ENCODE measurements at places on chromosomes 13 and 19.

DNA sequence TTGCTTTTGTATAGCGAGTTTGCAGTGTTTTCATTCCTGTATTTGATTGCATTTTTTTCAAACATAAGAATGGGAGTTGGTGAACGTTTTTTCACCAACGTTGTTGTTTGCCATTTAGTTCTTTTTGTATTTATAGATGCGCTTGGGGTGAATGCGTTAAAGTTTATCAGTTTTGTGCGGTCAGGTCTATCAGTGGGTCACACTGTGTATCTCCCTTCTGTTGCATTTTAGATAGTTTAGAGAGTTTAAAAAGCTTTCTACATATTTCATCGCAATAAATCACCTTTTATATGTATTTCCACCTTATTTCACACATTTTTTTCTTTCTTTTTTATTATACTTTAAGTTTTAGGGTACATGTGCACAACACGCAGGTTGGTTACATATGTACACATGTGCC lies 16.4 kb downstream of the OR7A5 start:
- DNase-seq = no peak

DNA sequence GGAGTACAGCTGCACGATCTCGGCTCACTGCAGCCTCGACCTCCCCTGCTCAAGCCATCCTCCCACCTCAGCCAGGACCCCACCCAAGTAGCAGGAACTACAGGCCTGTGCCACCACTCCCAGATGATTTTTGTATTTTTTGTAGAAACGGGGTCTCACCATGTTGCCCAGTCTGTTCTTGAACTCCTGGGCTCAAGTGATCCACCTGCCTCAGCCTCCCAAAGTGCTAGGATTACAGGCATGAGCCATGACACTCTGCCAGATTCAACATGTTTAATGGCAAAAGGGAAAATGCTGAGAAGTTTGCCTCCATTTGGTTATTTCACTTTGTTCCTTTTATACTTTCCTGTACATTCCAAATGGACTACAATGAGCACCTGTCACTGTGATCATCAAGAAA lies 65.8 kb downstream of the ZIC5 start:
- DNase-seq = no peak

DNA sequence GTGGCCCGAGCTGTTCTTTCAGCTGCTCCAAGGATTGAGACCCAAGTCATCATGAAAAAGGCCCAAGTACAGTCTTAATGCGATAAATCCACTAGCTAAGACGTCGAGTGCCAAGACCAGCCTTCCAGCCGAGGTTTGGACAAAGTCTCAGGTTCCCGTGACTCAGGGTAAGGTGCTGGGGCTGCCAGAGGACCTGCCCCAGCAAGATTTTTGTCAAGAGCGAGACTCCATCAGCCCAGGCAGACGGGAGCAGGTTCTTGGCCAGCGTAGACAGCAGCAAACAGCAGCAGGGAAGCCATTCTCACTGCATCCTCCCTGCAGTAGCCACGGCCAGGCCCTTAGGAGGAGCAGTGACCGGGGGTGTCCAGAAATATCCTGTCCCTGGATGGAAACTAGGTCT lies 3.4 kb downstream of the FEM1A start:
- DNase-seq = no peak

DNA sequence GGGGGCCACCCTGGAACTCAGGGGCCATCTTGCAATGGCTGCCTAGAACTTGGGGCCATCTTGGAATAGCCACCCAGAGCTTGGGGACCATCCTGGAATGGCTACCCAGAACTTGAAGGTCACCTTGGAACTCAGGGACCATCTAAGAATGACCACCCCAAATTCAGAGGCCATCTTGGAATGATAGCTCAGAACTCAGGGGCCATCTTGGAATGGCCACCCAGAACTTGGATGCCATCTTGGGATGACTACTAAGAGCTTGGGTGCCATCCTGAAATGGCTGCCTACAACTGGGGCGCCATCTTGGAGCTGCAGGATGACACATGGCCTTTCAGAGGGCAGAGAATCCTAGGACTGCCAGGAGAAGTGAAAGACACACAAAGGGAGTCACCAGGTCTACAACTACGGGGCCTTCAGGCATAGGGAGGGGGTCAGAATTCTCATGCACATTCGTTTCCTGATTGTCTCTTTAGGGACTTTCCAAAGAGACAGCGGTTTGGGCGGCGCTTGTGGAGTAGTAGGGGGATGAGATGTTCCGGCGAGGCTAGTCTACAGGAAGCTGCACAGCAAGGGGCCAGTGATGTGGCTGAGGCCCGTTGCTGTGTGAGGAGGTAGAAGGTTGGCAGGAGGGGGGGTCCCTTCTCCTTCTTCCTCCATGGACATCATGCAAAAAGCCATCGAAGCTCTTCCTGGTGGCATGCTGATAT lies 125.0 kb downstream of the IER2 start:
- DNase-seq = no peak

DNA sequence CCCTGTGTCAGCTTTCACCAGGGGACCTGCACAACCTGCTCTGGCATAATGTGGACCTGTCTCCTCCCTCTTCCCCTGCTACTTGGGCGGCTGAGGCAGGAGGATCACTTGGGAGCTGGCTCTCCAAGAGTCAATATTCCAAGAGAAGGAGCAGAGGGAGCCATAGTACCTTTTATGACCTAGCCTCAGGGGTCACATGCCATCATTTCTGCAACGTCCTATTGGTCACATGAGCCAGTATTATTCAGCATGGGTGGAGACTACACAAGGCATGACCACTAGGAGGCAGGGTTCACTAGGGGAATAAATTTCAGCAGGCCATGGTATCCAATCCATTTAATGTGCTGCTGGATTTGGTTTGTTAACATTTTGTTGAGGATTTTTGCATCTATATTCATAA lies 12.0 kb upstream of the SHFL start:
- DNase-seq = no peak

DNA sequence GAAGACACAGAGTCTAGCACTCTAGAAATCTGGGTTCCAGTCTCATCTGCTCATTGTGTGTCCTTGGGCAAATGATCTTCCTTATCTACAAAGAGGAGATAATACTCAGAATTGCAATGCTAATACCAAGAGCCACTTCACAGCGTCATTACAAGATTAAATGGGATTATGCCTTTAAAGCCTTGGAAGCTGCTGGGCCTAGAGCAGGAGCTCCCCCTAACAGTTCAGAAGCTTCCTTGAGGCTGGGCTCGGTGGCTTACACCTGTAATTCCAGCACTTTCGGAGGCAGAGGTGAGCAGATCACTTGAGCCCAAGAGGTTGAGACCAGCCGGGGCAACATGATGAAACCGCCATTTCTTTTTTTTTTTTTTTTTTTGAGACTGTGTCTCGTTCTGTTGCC lies 27.6 kb downstream of the AP2S1 start:
- no peak for DNase-seq

DNA sequence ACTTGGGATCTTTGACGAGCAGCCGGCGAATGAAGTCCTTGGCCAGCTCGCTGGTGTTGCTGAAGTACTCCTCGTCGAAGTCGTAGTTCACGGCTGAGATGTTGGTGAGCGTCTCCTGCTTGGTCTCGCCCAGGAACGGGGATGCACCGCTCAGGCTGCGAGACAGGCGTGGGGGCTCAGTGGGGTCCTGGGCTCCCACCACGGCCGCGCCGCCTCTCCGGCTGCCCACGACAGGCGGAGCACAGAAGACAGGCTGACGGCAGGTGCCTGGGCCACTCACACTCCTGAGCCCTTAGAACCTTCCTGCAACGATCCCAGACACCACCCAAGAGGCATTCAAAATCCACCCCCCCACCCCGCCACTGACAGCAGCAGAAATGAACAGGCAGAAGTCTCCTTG lies 9.9 kb downstream of the DAPK3 start:
- DNase-seq = no peak

GRCh38 chr19:8697671-8698432 lies 743 bp downstream of the ACTL9 start:
- DNase-seq = no peak

DNA sequence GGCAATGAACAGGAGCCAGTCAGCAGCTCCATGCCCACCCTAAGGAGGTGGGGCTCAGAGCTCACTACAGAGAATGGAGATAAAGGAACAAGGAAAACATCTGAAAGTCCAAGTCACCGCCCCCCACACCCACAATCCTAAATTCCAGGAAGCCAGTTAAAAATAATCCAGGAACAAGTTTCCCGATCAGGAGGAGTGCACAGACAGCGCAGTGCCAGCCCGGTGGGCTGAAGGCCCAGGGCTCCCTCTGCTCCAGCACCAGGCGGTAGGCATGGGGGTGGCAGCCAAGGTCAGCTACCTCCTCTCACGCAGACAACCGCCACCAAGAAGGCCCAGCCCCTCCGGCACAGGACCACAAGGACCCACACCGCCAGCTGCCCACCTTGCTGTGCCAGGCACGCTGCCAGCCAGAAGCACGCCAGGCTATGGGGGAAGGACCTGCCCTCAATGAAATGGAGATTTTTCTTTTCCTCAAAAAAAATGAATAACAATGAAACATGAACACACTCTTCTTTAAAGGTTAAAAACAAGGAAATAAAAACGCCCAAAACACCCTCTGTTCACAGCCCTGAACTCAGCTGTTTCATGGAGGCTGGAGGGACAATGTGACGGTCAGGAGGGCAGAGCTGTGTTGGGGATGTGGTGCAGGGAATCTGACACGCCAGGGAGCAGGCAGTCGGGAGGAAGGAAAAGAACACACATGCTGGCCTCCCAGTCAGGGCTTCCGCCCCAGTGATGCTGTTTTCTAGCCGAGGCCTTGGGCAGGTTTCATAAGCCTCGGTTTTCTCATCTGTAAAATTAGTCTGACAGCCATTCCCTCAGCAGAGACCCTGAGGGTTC lies 11.0 kb downstream of the STK24 start:
- DNase-seq = no peak

DNA sequence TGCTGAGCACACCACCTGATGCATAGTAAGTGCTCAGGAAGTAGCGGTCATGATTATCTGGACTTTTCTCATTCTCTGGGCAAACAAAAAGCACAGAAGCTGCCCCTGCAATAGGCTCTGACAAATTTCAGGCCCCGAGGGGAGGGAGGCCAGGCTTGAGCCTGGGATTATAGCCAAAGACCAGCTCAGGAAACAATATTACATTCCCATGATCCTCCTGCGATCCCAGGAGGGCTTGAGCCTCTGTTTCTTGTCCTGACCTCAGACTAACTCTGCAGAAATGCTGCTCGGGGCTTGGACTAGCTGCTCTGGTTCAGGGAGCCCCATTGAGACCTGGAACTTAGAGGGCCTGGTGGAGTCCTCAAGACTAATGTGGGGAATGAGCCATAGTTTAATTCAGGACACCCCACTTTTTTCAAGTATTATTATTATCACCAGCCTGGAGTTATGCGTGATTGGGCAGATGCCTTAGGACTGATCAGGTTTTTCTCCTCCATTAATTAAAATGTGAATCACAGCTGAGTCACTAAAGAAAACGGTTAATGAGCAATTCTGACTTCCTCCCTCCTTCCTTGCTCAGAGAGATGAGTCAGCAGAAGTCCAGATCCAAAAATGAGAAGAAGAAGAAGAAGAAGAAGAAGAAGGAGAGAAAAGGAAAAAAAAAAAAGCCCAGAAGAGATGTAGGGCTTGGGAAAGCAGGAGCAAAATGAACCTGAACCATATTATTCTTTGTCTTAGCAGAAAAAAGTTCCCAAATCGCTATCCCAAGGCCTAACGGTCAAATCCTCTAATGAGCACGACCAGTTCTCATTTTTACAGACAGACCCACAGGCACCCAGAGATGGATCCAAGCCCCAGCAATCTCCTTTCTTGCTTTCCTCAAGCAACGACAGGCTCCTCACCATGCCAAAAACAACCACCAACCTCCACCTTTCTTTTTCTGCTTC lies 107.2 kb downstream of the CACNA1A start:
- DNase-seq = no peak

DNA sequence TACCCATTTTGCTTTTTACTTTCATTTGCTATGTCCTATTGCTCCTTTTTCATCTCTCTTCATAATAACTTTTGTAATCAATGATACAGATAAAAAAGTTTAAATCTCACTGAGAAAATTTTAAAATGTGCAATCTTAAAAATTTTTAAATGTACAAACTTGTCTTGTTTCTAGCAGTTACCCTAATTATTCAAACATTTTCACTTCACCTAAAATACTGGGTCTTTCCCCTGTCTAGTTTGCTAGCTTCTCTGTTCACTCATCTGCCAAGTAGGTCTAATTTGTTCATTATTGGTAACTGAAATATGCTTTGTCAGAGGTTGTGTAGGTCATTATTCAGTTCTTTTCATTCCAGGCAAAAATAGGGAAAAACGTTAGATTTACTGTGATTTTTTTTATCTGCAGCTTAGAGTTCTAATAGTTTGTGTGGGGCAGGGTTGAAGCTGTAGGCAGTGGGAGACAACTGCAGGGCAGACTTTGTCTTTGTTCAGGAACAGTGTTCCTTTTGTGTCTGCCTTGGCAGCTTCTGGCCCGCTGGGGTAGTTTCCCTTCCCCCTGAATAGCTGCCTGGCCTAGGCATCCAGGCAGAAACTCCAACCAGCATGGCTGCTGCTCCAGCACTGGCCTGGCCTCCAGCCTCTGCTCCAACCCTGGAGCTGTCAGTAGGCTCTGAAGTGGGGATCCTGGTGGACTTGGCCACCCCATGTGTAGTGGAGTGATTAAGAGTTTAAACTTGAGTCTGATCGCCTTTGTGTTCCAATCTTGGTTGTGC lies 48.5 kb downstream of the WDFY2 start:
- no peak for DNase-seq

DNA sequence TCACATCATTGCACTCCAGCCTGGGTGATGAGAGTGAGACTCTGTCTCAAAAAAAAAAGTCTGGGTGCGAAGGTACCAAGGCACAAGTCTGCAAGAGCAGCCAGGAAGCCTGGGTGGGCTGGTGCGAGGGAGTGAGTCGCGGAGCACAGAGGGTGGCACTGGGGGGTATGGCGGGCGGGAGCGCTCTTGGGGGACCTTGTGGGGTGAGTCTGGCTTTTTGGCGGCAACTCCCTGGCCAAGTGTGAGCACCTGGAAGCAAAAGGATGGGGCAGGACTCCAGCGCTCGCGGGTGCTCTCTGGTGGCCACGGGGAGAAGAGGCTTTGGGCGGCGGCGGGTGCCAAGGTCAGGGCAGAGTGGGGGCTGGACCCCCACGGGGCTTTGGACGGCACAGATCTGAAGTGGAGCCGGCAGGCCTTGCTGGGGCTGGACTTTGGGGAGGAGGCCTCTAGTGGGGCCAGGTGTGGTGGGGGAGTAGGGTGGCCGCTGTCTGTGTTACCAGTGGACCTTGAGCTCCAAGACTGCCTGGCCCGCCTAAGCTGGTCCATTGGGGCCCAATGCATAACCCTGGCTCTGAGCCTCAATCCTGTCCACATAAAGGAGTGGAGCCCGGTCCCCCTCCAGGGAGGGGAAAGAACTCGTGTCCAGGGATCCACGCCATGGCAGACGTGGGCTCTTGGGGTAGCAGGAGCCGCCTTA lies 1.6 kb downstream of the P2RY11 start:
- no peak for DNase-seq

GRCh38 chr19:8686549-8686948 lies 12.0 kb downstream of the ACTL9 start:
- DNase-seq = no peak

DNA sequence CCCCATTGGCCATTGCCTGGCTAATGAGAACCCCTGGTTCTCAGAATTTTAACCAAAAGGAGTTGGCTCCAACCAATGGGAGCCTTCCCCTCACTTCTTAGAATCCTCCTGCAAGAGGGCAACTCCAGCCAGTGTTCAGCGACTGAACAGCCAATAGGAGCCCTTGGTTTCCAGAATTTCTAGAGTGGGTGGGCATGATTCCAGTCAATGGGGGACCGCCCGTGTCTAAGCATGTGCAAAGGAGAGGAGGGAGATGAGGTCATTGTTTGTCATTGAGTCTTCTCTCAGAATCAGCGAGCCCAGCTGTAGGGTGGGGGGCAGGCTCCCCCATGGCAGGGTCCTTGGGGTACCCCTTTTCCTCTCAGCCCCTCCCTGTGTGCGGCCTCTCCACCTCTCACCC lies 9.5 kb upstream of the SWSAP1 start:
- DNase-seq = no peak
